ENCODE measurements at places on chromosomes 1 and 21. TPM values are rescaled to one million over a fixed set of nuclear protein-coding genes. Genes with fewer than 3 reads are reported as not detected.

GRCh38 chr1:102580806-102581205, 527.5 kb downstream of the COL11A1 start:
- DNase-seq: no peak

GRCh38 chr1:17545356-17545755, 5.9 kb downstream of the ARHGEF10L start:
- DNase-seq: no peak

DNA sequence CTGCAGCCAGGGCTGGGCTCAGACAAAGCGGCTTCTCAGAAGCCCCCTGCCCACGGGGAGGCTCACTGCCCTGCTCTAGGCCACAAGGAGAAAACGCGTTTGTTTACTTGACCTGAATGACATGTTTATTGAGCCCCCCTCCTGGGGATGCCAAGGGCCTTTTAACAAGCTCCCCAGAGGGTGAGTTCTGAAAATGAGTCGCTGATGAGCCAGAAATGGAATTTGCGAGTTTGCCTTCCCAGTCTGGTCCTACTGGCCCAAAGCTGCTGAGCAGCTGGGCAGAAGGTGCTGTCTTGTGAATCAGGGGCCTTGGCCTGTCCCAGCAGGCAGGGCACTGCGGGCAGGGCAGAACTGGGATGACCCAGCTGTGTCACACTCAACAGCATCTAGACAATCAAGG, 120.6 kb downstream of the SYF2 start:
- no peak for DNase-seq

- no peak for DNase-seq
These were observed 27.6 kb downstream of the IPP start for GRCh38 chr1:45722809-45723208.

- DNase-seq: no peak
These were observed 37.9 kb downstream of the CXADR start for GRCh38 chr21:17550671-17551308.

- DNase-seq: peak; percentile 77
These were observed 26.3 kb downstream of the SLC37A1 start for GRCh38 chr21:42539931-42540343.

- no peak for DNase-seq
These were observed 133.1 kb downstream of the CAMTA1 start for GRCh38 chr1:6918186-6918924.

DNA sequence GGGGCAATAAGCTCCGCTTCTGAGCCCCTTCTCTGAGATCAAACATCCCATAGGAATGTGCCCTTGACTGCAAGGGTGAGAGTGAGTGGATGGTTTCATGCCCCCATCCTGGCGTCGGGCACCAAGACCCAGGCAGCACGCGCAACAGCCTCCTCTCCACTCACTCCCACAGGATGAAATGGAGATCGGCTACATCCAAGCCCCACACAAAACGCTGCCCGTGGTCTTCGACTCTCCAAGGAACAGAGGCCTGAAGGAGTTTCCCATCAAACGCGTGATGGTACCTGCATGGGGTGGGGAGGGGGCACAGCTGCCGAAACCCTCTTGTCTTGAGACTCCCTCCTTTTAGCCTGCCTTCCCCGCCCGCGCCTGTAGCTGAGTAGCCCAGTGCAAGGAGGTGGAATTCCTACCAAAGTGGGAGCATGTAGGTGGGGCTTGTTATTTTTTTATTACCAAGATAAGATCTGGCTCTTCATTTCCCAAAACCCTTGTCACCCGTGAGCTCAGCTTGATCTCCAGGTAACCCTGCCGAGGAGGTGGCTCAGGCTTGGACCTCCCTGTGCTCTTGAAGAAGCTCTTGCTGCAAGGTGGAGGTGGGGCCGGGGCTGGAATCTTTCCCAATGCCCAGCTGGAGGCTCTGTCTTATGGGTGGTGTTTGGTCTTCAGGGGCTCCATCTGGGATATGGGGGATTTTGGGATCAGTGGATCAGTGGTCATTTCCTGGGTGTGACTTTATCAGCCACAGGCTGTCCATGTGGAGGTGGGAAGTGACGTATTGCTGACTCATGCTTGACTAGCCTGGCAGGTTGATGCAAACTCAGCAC, 24.0 kb upstream of the PADI6 start:
- no peak for DNase-seq

GRCh38 chr1:2845869-2846268, 44.4 kb upstream of the TTC34 start:
- DNase-seq: no peak

- peak; percentile 50 for DNase-seq
These were observed 36.3 kb downstream of the TNNI3K start for GRCh38 chr1:74271503-74271902.

DNA sequence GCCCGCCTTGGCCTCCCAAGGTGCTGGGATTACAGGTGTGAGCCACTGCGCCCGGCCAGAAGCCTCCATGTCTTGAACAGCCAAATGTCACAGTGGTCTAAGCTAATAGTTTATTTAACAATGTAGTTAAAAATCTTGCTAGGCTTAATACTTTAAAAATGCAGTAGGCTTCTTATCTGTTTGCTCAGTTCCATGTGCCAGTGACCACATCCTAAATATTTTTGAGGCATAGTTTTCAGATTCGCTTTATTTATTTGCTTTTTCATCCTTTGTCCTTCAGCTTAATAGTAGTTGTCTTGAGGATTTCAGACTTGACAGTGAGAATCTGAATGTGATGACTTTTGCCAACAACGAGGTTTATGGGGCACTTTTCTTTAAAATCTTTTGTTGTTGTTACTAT, 59.9 kb upstream of the PRRX1 start:
- DNase-seq: no peak

DNA sequence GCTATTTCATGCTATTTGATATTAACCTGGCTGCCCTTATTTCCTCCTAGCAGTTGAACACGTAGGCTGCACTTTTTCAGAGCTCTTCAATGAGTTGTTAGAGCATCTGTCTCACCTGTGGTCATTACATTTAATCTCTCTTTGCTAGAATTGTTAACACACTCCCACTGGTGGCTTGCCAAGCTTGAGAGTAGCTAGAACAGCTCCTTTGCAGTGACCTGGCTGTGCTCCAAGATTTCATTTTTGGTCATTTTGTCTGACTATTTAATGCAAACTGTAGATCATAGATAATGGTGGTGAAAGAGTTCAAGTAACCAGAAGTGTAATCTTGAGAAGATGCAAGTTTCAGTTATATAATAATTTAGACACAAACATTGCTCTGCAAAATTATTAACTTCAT, 105.6 kb downstream of the LRRC7 start:
- DNase-seq: no peak

DNA sequence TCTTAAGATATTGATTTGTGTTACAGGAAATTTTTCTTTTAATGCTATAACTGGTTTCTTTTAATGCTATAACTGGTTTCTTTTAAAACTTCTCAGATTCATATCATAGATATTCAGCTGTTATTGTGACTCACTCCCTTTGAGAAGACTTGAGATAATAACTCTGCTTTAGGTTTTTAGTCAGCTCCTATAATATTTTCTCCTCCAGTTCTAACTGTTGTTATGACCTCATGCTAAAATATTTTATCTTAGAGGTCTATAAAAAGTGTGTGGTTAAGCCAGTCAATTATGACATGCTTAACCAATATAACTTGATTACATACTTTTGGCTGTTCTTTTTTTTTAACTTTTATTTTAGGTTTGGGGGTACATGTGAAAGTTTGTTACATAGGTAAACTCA, 280.2 kb downstream of the PTGER3 start:
- DNase-seq: no peak

Gene OXCT2
- total RNA-seq: 1.8 TPM

Gene CD55
- total RNA-seq: 19.5 TPM

Gene COL16A1
- 9.9 TPM for total RNA-seq

Gene CASZ1
- total RNA-seq: 5.6 TPM

Gene SHE
- total RNA-seq: 0.46 TPM

All from endodermal cell (in vitro differentiated cells).